H1 (cell line): ENCODE measurements at places on chromosomes 5 and 9.

DNA sequence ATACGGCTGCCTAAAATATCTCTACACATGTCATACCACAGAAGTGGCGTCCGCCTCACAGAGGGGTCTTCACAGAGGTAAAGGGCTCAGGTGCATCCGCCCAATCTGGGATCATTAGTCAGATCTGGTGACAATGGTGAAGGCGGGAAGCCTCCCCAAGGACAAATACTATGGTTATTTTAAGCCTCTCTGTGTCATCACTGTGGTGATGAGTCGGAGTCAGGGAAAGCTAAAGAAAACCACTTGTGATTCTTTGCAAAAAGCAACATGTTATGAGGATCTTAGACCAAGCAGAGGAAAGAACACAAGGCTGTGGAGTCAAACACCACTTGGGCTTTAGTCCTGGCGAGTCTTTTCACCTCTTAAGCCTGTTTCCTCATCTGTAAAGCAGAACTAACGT is 190.4 kb downstream of the DRD1 start:
- DNase-seq, result no peak

- DNase-seq, result peak; percentile 35
Observed at GRCh38 chr5:367358-368130, 46.0 kb downstream of the AHRR start.

GRCh38 chr5:26553079-26553478 is 485.3 kb downstream of the CDH9 start:
- no peak for DNase-seq

GRCh38 chr5:45162974-45163373 is 354.2 kb downstream of the MRPS30 start:
- no peak for DNase-seq

- no peak for DNase-seq
Observed at GRCh38 chr5:158470764-158471534, 612.0 kb upstream of the CLINT1 start.

DNA sequence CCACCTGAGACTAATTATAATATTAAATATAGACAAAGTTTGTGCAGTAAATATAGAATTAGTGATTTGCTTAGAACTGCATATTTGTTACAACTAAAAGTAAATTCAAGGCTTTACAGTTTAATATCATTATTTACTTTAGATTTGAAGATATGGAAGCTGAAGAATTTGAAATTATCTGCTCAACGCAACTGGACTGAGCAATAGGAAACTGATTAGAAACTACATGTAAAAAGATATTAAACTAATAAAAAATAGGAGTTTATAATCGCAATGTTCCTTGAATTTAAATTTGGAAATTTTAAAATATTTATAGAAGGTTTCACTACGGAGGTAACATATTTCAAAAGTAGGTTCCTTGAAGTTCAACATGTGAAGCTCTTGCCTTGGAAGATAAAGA is 55.2 kb downstream of the CDH10 start:
- no peak for DNase-seq
